Cardiac fibroblast (primary cell): ENCODE measurements at places on chromosomes 11 and 22.
A peak's percentile ranks its signal among the peaks of the same experiment; 100 is the strongest.

DNA sequence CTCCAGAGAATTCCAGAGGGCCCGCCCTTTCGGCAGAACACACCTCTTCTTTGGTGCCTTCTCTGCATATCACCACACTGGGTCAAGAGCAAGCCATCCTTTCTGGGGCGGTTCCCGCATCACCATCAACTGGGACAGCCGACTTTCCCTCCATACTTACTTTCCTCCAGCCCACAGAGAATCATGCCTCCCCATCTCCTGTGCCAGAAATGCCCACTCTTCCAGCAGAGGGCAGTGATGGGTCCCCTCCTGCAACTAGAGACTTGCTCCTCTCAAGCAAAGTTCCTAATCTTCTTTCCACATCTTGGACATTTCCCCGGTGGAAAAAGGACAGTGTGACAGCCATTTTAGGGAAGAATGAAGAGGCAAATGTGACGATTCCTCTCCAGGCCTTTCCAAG, 157.7 kb downstream of the C11orf91 start:
- DNase-seq, result peak; percentile 67

- peak; percentile 62 for DNase-seq
Measured at GRCh38 chr11:62340269-62340901, 3.1 kb downstream of the ASRGL1 start.

GRCh38 chr11:95736355-95736754, 53.2 kb downstream of the FAM76B start:
- DNase-seq, result no peak

DNA sequence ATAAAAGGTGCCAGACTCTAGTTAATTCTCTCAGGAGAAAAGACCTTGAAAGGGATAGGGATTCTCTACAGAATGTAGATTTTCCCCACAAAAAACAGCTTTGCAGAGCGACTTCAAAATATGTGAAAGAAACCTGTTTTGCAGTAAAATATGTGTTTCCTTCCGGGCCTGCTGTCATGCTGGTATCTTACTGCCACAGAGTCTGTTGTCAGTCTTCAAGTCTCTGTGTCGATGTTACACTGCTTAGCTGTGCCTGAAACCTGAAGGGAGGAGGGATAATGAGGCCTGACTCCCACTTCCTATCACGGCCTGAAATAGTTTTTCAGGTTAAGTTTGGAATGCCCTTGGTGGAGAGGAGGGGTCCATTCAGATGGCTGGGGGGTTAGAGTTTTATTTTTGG, 1.7 kb upstream of the DGCR2 start:
- DNase-seq, result no peak

GRCh38 chr11:41779401-41779960, 320.0 kb upstream of the LRRC4C start:
- DNase-seq, result no peak

DNA sequence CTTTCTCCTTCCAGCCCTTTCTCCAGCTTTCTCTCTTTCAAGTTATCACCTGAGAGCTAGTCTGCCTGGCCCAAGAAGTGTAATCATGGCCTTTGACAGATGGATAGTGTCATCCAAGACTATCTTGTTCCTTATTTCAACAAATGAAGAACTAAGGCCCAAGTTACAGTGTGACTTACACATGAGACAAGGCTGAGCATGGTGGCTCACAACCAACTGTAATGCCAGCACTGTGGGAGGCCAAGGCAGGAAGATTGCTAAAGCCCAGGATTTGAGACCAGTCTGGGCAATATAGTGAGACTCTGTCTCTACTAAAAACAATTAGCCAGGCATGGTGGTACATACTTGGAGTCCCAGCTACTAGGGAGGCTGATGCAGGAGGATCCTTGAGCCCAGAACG, 3.7 kb upstream of the RANGAP1 start:
- DNase-seq, result peak; percentile 29

- DNase-seq, result no peak
Measured at GRCh38 chr22:47225080-47225930, 462.9 kb downstream of the TBC1D22A start.

GRCh38 chr22:42396621-42397331, 35.4 kb downstream of the NFAM1 start:
- DNase-seq, result no peak

- DNase-seq, result no peak
Measured at GRCh38 chr22:35524966-35525686, 15.5 kb upstream of the RASD2 start.

DNA sequence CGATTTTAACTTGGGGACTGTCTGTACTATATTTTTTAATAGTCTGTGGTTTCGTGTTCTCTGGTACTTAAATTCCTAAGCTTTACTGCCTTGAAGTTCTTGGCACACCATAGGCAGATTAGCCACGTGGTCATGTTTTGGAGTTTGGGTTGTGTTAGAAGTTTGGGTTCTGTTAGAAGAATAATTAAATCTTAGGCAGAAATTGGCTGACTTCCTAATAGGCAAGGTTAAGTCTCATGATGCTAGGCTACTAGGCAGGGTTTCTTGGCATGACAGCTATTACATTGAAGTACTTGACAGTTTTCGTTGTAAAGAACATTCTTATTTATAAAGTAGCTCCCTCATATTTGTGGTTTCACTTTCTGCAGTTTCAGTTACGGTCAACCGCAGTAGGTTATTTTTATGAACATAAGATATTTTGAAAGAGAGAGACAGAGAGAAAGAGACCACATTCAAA, 30.0 kb upstream of the MMP7 start:
- DNase-seq, result peak; percentile 70

DNA sequence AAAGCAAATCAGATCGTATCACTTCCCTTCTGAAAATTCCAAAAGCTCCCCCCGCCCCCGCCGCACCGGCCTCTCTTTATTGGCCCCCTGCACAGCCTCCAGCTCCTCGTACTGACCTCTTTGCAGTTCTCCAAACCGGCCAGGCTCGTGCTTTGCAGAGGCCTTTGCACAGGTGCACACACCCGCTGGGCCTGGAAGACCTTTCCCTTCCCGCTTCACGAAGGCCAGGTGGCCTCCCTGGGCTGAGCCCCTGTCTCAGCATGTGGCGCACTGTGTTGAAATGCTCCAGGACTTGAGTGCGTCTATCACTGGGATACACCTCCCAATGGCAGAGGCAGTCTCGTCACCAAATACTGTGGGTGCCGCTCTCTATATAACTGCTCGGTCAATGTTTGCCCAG, 13.2 kb upstream of the ADA2 start:
- DNase-seq, result no peak

GRCh38 chr11:128690665-128691101, 3.2 kb upstream of the FLI1 start:
- no peak for DNase-seq

DNA sequence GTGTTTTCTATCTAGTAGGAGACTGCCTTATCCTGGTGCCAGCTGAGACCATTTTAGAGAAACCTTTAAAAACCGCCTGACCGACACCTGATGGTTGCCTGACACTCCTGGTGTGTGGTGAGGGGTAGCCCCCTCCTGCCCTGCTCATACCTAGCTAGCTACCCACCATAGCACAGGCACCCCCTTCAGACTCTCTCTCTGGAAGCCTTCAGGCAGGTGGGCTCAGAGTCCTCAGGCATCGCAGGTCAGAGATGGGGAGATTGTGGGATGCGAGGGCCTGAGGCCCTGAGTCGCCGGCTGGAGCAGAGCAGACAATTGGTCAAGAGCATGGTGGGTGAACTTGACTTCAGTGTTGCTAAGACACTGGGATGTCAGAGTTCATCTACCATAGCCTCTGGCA, 424.6 kb downstream of the BRD1 start:
- no peak for DNase-seq

- DNase-seq, result no peak
Measured at GRCh38 chr11:67163006-67163405, 43.9 kb downstream of the KDM2A start.

- no peak for DNase-seq
Measured at GRCh38 chr11:134786636-134787035, 374.6 kb upstream of the B3GAT1 start.

DNA sequence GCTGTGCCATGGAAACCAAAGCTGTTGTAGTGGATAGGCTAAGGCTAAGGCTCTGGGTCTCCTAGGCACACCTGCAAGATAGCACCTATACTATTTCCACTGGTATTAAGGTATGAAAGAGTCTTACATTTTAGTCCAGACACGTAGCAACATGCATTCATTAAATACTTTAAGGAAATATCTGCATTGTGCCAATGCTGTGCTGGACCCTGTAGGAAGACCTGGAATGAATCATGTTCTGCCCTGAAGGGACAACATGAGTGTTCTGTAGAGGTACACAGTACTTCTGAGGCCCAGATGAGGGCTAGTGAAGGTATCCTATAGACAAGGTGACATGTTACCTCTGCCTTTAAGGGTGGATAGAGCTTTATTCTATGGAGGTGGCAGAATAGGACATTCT, 35.2 kb upstream of the RRM1 start:
- DNase-seq, result no peak

DNA sequence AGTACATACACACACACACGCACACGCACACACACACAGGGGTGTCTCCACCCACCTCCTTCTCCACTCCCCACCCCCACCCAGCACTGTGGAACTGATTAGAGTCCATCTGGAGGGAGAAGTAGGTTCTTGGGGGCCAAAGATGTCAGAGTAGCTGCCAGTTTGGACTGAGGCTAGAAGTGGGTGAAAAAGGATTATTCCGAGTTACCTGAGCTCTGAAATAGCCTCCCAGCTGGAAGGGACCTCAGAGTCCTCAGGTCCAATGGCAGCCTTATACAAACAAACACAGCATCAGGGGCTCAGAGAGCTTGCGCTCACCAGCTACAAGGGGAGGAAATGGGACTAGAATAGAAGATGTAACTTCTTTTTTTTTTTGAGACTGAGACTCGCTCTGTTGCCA, 20.8 kb downstream of the IL10RA start:
- no peak for DNase-seq

DNA sequence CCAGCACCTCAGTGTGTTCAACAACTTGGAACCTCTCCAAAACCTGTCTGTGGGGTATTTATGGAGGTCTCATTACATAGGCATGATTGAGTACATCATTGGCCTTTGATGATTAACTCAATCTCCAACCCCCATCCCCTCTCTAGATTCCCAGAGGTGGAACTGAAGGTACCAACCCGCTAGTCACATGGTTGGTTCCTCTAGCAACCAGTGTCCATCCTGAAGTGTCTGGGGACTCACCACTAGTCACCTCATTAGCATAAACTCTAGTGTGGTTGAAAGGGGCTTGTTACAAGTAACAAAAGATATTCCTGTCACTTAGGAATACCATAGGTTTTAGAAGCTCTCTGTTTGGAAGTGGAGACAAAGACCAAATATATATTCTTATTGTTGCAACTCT, 40.3 kb downstream of the SIK2 start:
- DNase-seq, result no peak

GRCh38 chr11:75510004-75510722, 15.6 kb downstream of the GDPD5 start:
- no peak for DNase-seq

- DNase-seq, result no peak
Measured at GRCh38 chr11:110598725-110599124, 113.5 kb downstream of the ARHGAP20 start.

- no peak for DNase-seq
Measured at GRCh38 chr11:2211113-2211971, 39.7 kb upstream of the TH start.

GRCh38 chr22:36385491-36386350, 2.0 kb downstream of the MYH9 start:
- DNase-seq, result peak; percentile 77

DNA sequence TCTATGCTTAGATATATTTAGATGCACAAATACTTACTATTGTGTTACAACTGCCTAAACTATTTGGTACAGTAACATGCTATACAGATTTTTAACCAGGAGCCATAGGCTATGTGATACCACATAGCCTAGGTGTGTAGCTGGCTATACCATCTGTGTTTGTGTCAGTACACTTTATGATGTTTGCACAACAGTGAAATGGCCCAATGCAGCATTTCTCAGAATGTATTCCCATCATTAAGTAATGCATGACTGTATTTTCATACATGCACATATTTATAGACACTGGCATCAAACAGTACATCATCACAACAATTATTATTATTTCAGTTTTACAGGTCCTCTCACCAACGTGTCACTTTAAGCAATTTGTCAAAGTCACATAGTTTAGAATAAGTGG, 979.5 kb upstream of the TENM4 start:
- no peak for DNase-seq

GRCh38 chr11:35839368-35840161, 104.3 kb upstream of the LDLRAD3 start:
- no peak for DNase-seq

GRCh38 chr11:47565340-47566148, at the start of gene PTPMT1:
PTPMT1 (plus strand) TSS chr11:47565599; CDS start chr11:47565623, 24 bp downstream.
- DNase-seq, result peak; percentile 73

DNA sequence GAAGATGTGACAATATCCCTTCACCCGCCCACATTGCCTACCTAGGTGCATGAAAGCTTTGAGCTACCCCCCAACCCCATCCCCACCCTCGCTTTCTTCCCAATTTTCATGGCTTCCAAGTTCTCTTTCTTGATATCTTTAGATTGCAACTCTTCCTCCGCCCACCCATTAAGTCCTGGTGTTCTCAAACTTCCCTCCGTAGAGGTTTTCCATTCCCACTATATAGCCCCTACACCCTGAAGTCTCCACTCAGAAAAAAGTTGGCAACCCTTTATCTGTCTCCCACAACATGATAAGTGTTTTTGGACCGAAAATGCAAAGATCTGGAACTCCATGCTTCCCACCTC, 572 bp downstream of the ZNF70 start:
- no peak for DNase-seq

GRCh38 chr11:134581966-134582769, 170.1 kb upstream of the B3GAT1 start:
- DNase-seq, result no peak

DNA sequence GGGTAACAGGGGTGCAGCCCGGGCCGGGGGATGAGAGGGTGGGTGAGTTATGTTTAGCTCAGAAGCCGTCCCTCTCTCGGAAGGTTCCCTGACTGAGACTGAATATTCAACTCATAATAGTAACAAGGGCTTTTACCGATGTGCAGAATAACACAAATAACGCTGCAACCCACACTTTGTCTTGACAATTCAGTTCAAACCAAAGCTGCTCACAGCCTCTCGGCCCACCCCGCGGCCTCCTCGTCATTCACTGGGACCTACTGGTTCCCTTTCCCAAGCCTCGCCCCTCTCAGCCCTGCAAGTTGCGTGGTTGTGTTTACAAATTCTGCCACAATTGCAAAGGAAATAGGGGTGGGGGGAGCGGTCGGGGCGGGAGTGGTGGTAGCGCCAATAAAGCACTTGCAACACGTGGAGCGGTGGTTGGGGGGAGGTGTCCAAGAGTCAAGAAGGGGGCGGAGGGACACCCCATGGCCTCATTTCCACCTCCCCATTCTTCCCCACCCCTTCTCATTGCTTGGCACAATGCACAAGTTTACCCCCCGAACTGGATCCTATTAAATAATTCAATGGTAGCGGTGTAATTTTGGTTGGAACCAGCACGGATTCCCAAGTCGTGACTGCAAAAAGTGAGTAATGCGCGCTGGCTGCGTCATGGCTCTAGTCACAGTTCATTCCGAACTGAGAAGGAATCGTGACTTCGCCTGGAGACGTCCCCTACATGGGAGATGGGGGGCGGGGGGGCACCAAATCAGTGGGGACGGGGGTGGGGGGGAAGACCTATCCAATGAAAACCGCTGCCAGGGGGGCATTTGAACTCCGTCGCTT, 102.0 kb upstream of the HSD17B12 start:
- DNase-seq, result peak; percentile 15
